ENCODE measurements at places on chromosomes 6 and 20. TPM values are rescaled to one million over a fixed set of nuclear protein-coding genes. Genes with fewer than 3 reads are reported as not detected.
A peak's percentile ranks its signal among the peaks of the same experiment; 100 is the strongest.

Gene MAFB
- total RNA-seq, result 4.4 TPM

Gene FAM120B
- total RNA-seq, result 53.4 TPM

Gene TRIM15
- total RNA-seq, result 0.46 TPM

Gene CCN5
- not detected for total RNA-seq

Gene GSTA3
- not detected for total RNA-seq

Gene SLC12A5
- not detected for total RNA-seq

Gene SLCO4A1
- 41.9 TPM for total RNA-seq

Gene BACH2
- 133 TPM for total RNA-seq

Gene FAM209B
- 2.3 TPM for total RNA-seq

Gene C20orf204
- 4.7 TPM for total RNA-seq

Gene TAGAP
- 84.0 TPM for total RNA-seq

DNA sequence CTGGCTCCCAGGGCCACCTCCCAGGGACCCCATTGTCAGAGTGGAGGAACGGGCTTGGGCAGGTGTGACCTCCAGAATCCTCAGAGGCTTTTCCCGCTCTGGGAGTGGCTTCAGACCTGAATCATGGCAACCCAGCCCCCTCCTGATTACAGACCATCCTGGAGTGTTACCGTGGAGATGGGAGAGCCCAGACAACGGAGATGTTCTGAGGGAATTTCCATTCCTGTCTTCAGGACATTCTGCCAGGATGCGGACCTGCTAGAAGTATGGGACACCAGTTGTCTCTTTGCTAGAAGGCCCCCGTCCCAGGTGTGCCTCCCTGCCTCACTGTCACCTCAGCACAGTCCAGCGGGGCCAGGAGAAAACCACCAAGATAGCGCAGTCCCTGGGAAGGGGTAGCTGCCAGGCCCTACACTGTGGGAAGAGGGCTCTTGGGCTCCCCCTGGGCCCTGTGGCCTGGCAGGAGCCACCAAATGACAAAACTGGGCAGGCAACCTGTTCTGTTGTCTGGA lies 109.9 kb downstream of the PSMB1 start:
- no peaks in the 10 kb centered on the region for H3K27me3 ChIP-seq
- DNase-seq, result no peak
- no peak overlapping the region for H3K4me3 ChIP-seq
- no peaks in the 10 kb centered on the region for H3K4me1 ChIP-seq

- no peak for DNase-seq
- no peaks in the 10 kb centered on the region for H3K27me3 ChIP-seq
- no peak overlapping the region for H3K4me3 ChIP-seq
- H3K36me3 ChIP-seq, result peaks cover 25% of the 10 kb centered on the region
- H3K27ac ChIP-seq, result no peak overlapping the region
Measured at GRCh38 chr20:25315418-25316210, 67.7 kb downstream of the PYGB start.

GRCh38 chr20:51120438-51120837 lies 97.5 kb upstream of the KCNG1 start:
- no peaks in the 10 kb centered on the region for H3K27me3 ChIP-seq
- no peaks in the 10 kb centered on the region for H3K36me3 ChIP-seq
- no peak overlapping the region for H3K27ac ChIP-seq

DNA sequence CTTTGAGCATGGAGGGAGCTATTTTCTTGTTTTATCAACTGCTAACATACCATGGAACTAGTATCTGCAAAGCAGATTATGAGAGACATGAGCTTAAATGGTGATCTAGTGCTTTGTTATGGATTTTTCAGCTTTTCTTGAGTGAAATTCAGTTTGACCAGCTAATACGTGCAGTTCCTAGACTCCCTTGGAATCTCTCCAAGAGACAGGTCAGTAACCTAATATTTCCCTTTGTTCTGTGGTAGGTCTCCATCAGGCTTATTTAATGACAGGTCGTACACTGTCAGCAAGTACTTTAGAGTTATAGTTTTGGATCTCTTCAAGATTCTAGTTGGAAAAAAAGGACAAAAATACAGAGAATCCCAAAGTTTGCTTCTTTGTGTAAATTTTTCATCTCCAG lies 43.9 kb downstream of the HDAC2 start:
- H3K4me3 ChIP-seq, result no peak overlapping the region
- H3K36me3 ChIP-seq, result no peaks in the 10 kb centered on the region
- H3K27me3 ChIP-seq, result no peaks in the 10 kb centered on the region
- H3K4me1 ChIP-seq, result no peaks in the 10 kb centered on the region

GRCh38 chr6:144321839-144322591 lies 36.9 kb downstream of the UTRN start:
- no peak for DNase-seq
- H3K4me1 ChIP-seq, result no peaks in the 10 kb centered on the region
- no peaks in the 10 kb centered on the region for H3K36me3 ChIP-seq
- no peak overlapping the region for H3K27ac ChIP-seq
- H3K27me3 ChIP-seq, result no peaks in the 10 kb centered on the region

- H3K27me3 ChIP-seq, result no peaks in the 10 kb centered on the region
- no peaks in the 10 kb centered on the region for H3K36me3 ChIP-seq
- no peak overlapping the region for H3K4me3 ChIP-seq
- H3K27ac ChIP-seq, result no peak overlapping the region
- peaks cover 9% of the 10 kb centered on the region for H3K4me1 ChIP-seq
Measured at GRCh38 chr6:41278699-41279405, 7.6 kb downstream of the TREM1 start.

GRCh38 chr6:4371207-4371921 lies 236.0 kb upstream of the ECI2 start:
- no peaks in the 10 kb centered on the region for H3K4me1 ChIP-seq
- H3K36me3 ChIP-seq, result no peaks in the 10 kb centered on the region
- no peaks in the 10 kb centered on the region for H3K27me3 ChIP-seq
- no peak for DNase-seq
- H3K4me3 ChIP-seq, result no peak overlapping the region

- no peaks in the 10 kb centered on the region for H3K36me3 ChIP-seq
- no peaks in the 10 kb centered on the region for H3K27me3 ChIP-seq
Measured at GRCh38 chr6:129493354-129493902, 216.5 kb downstream of the ARHGAP18 start.

GRCh38 chr6:153003366-153003690 lies 819 bp upstream of the MTRF1L start:
- H3K27me3 ChIP-seq, result no peaks in the 10 kb centered on the region
- H3K27ac ChIP-seq, result peak overlapping the region; percentile 73
- peak overlapping the region; percentile 63 for H3K4me3 ChIP-seq
- DNase-seq, result no peak

DNA sequence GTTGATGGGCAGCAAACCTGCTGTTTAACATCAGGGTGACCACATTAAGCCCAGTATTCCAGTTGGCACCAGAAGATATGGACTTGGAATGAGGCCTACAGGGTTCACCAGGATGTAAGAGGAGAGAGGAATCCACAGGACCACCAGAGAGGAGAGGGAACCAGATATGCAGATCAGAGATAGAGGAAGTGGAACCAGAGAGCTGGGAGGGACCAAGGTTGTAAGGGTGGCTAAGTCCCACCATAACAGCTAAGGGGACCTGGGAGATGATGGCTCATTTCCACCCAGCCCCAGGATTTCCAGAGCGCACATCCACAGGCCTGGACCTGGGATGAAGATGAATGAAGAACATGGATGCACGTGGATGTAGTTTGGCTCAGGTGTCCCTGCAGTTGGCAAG lies 11.1 kb downstream of the BTN2A1 start:
- peaks cover 30% of the 10 kb centered on the region for H3K36me3 ChIP-seq
- H3K4me1 ChIP-seq, result peaks cover 12% of the 10 kb centered on the region
- no peaks in the 10 kb centered on the region for H3K27me3 ChIP-seq

DNA sequence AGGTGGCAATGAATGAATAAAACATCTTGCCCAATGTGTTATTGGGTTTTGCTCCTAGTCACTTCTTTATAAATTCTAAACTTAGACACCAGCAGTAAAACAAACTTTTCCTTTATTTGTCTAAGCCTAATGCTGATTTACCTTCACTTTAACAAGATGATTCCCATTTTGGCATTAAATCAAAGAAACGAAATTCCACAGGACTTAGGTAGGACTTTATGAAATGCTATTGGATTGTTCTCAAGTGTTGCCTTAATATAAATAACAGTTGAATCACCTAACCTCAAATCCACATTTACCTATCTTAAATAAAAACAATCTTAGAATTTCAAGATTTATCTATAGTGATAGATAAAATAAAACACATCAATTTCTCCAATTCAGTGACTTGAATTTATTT lies 831.8 kb downstream of the EPHA7 start:
- no peaks in the 10 kb centered on the region for H3K4me1 ChIP-seq
- H3K27ac ChIP-seq, result no peak overlapping the region
- DNase-seq, result no peak

DNA sequence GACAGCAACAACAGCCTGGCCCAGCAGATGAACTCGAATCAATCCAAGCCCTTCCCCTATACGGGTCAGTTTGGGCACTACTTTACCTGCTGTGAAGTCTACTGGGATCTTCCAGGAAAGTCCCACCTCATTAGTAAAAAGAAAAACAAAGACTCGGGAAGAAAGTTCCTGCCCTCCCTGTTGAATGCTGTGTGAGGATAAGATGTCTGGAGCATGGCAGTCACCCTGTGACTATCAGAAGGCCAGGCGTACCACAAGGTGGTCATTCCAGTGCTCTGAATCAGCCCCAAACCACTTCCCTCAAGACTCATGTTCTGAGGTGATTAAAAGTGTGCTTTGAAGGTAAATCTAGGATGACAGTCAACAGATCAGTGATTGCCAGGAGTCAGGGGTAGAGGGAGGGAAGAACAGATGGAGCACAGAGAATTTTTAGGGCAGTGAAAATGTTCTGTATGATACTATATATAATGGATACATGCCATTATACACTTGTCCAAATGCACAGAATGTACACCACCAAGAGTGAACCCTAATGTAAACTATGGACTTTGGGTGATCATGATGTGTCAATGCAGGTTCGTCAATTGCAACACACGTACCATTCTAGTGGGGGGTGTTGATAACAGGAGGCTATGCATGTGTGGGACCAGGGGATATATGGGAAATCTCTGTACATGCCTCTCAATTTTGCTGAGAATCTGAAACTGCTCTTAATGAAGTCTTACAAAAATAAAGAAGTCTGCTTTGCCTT lies 14.7 kb downstream of the FKBP1A start:
- H3K27me3 ChIP-seq, result no peaks in the 10 kb centered on the region
- H3K4me3 ChIP-seq, result no peak overlapping the region
- H3K4me1 ChIP-seq, result peaks cover 62% of the 10 kb centered on the region
- DNase-seq, result no peak

DNA sequence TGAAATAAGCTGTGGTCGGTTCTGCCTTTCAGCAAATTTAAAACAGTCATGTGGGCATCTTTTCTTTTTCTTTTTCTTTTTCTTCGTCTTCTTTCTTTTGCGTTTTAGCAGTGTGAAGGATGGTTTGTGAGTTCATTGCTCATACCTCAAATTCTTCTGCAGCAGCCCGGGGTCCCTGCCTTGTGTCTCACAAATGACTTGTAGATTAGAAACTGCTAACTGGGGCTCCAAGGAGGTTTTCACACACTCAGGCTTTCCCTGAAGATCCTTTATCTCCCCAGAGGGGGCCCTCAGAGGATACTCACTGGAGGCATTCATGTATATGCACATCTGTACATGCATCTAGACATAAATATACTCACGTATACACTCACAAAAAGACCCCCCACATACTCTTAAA lies 1.7 kb downstream of the SMOC2 start:
- no peaks in the 10 kb centered on the region for H3K27me3 ChIP-seq
- H3K4me1 ChIP-seq, result no peaks in the 10 kb centered on the region
- H3K27ac ChIP-seq, result no peak overlapping the region
- H3K36me3 ChIP-seq, result no peaks in the 10 kb centered on the region
- no peak for DNase-seq

DNA sequence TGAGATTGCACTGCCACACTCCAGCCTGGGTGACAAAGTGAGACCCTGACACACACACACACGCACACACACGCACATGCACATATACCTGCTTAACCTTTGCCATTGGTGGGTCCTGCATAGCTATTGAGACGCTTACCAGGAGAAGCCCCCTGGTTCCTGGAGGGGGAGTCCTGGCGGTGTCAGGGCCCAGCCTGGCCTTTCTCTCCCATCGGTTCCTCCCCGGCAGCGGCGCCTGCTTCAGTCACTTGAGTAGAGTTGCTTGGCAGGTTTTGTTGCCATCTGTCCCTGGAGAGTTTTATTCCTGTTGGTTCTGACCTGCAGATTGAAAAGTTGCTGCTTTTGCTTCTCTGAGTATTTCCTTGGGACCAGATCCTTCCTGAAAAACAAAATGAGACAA lies 20.6 kb upstream of the FAM209A start:
- peaks cover 4% of the 10 kb centered on the region for H3K4me1 ChIP-seq
- no peak overlapping the region for H3K4me3 ChIP-seq
- no peaks in the 10 kb centered on the region for H3K36me3 ChIP-seq
- H3K27me3 ChIP-seq, result no peaks in the 10 kb centered on the region

GRCh38 chr6:159665868-159666635 lies 27.0 kb downstream of the SOD2 start:
- H3K27me3 ChIP-seq, result no peaks in the 10 kb centered on the region
- no peak overlapping the region for H3K4me3 ChIP-seq
- no peak for DNase-seq
- H3K36me3 ChIP-seq, result no peaks in the 10 kb centered on the region
- no peaks in the 10 kb centered on the region for H3K4me1 ChIP-seq
- H3K27ac ChIP-seq, result no peak overlapping the region

GRCh38 chr6:73353636-73354593 lies at the start of gene DPPA5:
Gene DPPA5 (minus strand): TSS chr6:73354276. CDS start chr6:73354225, 51 bp downstream.
- H3K27ac ChIP-seq, result no peak within 1 kb of the TSS
- no peaks in the 10 kb centered on the region for H3K4me1 ChIP-seq
- no peaks in the 10 kb centered on the region for H3K27me3 ChIP-seq
- DNase-seq, result no peak

- no peak for DNase-seq
- no peaks in the 10 kb centered on the region for H3K36me3 ChIP-seq
- H3K4me3 ChIP-seq, result no peak overlapping the region
- no peaks in the 10 kb centered on the region for H3K4me1 ChIP-seq
Measured at GRCh38 chr20:33298391-33298790, 15.4 kb downstream of the BPIFB1 start.
